NCI-H2227 treated with DMSO at 0.1 percent for 48 hours (cell line): ENCODE measurements at places on chromosomes 3 and 15.

DNA sequence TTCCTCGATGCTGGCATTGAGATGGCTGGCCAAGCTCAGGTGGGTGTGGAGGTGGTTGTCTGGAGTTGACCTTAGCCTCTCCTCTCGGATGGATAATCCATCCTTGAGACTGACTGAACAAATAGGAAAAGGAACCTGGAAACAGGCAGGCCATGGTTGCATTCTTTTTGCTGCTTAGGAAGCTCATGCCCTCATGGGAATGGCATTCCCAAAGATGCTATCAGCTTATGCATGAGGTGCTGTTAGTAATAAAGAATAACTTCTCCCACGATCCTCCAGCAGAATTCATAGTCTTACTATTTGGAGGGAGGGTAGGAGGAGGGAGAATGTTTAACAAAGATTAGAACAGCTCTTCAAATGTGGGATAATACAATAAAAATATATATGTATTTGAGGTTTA lies 303.0 kb upstream of the TPM1 start:
- no peak for DNase-seq

- no peak for DNase-seq
Observed at GRCh38 chr15:80418892-80419537, 14.8 kb downstream of the ARNT2 start.

GRCh38 chr15:48307586-48307985 lies 23.6 kb upstream of the DUT start:
- DNase-seq = no peak

GRCh38 chr3:117117188-117117936 lies 407.8 kb downstream of the TUSC7 start:
- DNase-seq = no peak

DNA sequence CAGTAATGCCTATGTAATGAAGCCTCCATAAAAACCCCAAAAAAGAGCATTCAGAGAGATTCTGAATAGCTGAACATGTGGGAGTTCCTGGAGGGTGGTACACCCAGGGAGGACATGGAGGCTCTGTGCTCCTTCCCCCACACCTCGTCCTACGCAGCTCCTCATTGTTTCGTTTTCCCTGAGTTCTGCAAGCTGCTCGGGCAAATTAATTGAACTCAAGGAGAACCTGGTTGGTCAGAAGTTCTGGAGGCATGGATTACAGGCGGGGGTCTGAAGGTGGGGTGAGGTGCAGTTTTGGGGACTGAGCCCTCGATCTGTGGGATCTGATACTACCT lies 142.2 kb downstream of the MYO9A start:
- no peak for DNase-seq

- DNase-seq = peak; percentile 69
Observed at GRCh38 chr15:75452364-75452864, 924 bp upstream of the SIN3A start.
